ENCODE measurements at places on chromosomes 5 and 9.

GRCh38 chr5:147098233-147098790 lies 136.5 kb upstream of the STK32A start:
- DNase-seq, result no peak

DNA sequence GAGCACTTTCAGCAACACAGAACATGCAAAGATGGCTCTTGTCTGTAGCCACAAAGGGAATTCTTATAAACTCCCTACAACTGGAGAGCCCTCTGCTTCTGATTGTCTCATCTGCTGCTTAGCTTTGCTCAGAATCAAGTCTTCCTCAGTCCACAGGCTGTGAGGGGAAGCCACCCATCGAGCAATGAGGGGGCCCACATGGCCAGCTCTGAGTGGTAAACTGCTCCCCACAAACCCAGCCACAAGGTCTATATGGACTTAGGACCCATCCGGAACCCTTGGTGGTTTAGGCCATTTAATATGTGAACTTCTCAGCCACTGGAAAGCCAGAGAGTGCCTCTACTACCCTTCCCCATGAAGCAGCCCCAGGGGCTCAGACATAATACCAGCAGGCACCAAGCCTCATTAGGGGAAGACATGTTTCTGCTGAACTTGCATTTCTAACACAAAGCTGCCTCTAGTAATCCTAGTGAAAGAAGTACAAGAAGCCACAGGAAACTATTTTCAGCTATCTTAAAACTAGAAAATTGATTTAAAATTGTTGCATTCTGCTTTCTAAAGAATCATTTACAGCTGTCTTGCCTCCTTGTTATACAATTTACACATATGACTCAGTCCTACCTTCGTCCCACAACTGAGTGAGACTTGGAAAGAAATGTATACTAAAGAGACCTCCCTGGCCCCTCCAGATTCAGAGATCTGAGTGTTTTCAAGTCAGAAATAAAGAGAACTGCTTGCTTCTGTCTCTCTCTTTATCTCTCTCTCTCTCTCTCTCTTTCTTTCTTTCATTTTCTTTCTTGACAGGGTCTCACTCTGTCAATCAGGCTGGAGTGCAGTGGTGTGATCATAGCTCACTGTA lies 90.2 kb downstream of the ESM1 start:
- DNase-seq, result no peak

- no peak for DNase-seq
Observed at GRCh38 chr5:44385291-44385900, 3.8 kb downstream of the FGF10 start.

DNA sequence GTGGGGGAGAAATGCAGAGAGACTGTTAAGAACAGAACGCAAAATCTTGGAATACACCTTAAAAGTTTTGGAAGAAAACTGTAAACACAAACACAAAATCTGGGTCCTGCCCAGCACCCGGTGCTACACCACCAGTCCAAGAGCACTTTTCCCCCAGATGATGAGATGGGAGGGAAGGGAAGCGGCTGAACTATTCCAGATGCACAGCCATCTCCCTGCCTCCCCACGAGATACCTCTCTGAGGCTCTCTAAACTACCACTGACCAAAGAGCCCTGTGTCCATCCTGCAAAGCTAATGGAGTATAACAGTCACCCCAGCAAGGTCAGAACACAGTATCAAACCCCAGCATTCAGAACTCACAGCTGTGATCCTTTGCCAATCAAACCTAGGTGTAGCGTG lies 8.0 kb downstream of the SPARC start:
- DNase-seq, result no peak

DNA sequence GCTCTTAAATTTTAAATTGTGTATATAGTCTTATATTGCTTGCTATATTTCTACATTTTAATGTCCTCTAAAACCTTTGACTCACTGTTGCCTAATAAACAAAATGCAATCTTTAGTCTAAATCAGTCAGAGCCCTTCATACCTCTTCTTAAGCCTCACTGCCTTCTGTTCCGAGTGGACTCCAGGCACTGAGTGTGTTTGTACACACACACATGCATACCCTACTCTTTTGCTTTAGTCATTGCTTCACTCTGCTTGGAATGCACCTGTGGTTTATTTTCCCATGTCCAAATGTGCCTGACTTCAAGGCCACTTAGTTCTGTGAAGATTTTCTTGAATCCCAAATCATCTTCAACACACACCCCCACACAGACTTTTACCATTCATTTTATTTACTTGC lies 60.9 kb downstream of the SLC12A2 start:
- DNase-seq, result no peak

DNA sequence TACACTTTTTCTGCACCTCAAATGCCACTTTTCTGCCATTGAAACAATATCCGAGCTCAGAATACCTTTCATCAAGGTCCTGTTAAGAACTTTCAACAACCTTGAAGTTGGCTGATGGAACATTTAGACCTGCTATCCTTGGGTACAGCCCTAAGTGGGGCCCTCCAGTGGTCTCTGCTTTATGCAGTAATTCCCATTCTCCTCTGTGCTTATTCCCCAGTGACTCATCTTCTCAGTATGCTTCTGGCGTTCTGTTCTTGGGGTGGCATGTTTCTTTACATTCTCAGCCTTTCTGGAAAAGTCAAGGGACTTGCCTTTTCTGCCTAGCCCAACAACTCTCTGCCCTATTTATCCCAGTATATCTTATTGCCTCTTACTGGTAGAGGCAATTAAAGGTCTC lies 7.1 kb downstream of the ANP32B start:
- no peak for DNase-seq

GRCh38 chr5:59843511-59844213 lies 49.9 kb downstream of the PDE4D start:
- no peak for DNase-seq

All from CD8-positive, alpha-beta memory T cell (primary cell).